ENCODE measurements at places on chromosomes 5 and 9. TPM values are rescaled to one million over a fixed set of nuclear protein-coding genes. Genes with fewer than 3 reads are reported as not detected.

Gene SLC1A3
- total RNA-seq: not detected

Gene PCDHB11
- not detected for total RNA-seq

Gene HINT1
- total RNA-seq: 322 TPM

Gene ROR2
- total RNA-seq: not detected

Gene TBCA
- 174 TPM for total RNA-seq

Gene C9
- not detected for total RNA-seq

Gene CBY3
- not detected for total RNA-seq

Gene QRFP
- not detected for total RNA-seq

Data from activated naive CD4-positive, alpha-beta T cell treated with anti-CD3 and anti-CD28 coated beads, Interleukin-2, amount 50 U/mL, for 72 hours (primary cell).